Activated naive CD8-positive, alpha-beta T cell treated with anti-CD3 and anti-CD28 coated beads, Interleukin-2, amount 50 U/mL, for 16 hours (primary cell): ENCODE measurements at places on chromosomes 5 and 9.

DNA sequence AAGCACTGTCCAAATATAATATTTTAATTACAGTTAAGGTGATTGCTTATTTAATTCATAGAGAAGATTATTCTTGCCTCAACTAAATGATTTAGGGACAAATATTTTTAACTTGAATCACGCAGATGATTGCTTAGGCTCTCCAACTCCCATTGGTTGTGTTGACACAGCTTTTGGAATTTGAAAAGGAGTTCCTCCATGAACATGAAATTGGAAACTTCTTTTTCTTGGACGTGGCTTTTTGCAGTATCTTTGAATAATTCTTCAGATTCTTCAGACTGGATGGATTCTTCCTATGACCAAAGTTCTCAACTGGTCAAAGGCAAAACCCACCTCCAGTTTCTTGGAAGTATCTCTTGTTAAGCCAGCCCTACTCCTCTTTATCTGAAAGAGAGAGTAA is 456.4 kb upstream of the KLF4 start:
- DNase-seq = no peak

GRCh38 chr5:39616131-39616530 is 191.4 kb upstream of the DAB2 start:
- no peak for DNase-seq

- no peak for DNase-seq
Measured at GRCh38 chr5:2575292-2575691, 176.2 kb downstream of the IRX2 start.

DNA sequence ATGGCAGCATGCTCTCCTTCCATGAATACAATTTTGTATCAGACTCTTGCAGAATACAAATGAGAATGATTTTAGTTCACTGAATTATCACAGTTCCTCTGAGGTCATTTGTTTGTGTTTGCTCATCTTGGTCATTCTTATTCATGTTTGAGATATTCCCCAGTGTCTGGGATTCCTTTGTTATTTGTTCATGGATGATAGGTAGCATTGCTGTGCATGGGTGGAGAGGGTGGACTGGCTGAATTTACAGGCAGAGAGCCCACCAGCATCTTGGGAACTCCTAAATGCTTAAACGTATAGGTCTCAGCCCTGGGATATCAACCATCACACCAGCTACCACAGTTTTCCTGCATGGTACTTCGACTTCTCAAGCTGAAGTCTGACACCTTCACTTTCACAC is 459.8 kb downstream of the CCDC171 start:
- no peak for DNase-seq

DNA sequence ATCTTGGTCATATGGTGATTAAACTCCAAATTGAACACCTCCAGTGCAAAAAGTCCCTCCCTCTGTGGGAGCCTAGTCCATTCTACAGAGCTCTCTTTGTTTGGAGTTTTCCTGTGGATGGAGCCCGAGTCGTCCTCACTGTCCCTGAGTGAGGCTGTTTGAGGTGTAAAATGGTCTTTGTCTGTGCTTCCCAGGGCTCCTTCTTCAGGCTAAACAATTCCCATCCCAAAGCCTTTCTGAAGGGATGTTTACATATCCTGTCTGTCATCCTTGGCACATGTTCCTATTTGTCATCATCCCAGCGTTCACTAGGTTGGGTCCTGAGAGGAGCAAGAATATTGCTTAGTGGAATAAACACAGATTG is 68.9 kb downstream of the COL27A1 start:
- no peak for DNase-seq
